ENCODE measurements at places on chromosomes 13 and 19. TPM values are rescaled to one million over a fixed set of nuclear protein-coding genes. Genes with fewer than 3 reads are reported as not detected.

GRCh38 chr19:2782329-2782935 lies 641 bp downstream of the SGTA start:
- no peak for ATAC-seq

DNA sequence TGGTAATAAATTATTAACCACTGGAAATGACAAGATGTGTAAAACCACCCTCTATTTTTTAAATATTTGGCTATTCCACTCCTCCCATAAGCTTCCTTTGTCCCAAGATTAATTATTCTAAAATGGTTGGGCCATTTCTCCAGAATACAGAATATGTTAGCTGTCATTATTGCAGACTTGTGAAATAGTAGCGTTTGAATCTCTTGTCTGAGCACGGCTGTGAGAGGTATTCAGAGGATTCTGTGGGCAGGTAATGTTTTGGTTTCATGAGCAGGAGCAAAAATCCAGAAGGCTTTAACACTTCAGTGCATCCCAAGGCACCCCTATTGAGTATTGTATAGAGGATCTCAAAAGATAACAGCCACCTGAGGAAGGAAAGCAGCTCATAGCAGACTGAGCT lies 256.0 kb downstream of the UQCRFS1 start:
- no peak for ATAC-seq

DNA sequence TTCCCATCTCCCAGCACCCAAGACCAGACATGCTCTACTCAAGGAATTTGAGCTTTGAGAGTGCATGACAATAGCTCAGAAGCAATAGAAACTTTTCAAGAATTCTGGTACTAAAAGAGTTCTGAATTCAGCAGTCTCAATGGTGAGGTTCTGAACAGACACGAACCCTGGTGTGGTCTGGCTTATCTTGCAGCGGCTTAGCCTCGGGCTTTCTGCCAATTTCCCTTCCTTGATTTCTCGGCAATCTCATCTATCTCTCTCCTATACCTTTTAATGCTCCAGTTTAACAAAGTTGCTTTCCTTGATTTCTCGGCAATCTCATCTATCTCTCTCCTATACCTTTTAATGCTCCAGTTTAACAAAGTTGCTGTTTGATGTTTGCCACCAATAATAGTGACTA lies 174.6 kb downstream of the SPRY2 start:
- no peak for ATAC-seq

CGB8 gene
- total RNA-seq = not detected

- ATAC-seq = no peak
Measured at GRCh38 chr13:70407486-70407885, 299.2 kb upstream of the KLHL1 start.

ZNF560 gene
- total RNA-seq = 0.09 TPM

DNA sequence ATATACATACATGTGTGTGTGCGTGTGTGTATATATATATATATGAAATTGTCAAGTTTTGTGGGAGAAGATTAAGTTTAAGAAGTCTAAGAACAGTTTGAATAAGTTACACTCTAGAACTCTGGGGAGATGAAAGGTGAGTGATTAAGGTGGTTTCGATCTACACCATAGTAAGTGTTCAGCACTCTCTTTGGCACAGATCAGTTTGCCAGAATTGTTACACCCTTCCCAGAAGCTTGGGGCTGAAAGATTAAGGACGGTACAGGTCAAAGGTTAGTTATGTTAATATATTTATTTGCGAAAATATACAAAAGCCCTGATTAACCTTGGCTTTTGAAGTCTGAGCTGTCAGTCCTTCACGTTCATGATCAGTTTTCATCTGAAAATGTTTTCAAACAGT lies 309.1 kb downstream of the KLF5 start:
- no peak for ATAC-seq

NDFIP2 gene
- total RNA-seq = 19.0 TPM

- ATAC-seq = peak; percentile 45
Measured at GRCh38 chr19:16739546-16739945, 19.9 kb downstream of the NWD1 start.

PDE4A gene
- 3.0 TPM for total RNA-seq

DNA sequence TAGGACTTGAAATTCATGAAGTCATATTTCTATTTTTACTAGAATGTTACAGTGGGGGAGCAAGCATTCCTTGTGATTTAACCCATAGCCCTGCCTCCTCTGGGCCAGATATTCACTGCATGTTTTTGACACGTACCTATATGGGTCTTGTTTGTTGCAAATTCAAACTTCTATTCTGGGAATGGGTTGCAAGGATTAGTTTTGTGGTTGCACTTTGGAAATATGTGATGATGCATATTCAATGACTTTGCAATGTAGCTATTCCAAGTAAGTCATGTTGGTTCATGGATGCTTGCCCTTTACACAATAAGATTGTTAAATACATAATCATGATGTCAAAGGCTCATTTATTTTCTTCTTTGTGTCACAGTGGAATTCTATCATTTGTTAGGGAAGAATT lies 440.8 kb downstream of the TDRD3 start:
- peak; percentile 12 for ATAC-seq

TOMM40 gene
- total RNA-seq = 40.0 TPM

DNA sequence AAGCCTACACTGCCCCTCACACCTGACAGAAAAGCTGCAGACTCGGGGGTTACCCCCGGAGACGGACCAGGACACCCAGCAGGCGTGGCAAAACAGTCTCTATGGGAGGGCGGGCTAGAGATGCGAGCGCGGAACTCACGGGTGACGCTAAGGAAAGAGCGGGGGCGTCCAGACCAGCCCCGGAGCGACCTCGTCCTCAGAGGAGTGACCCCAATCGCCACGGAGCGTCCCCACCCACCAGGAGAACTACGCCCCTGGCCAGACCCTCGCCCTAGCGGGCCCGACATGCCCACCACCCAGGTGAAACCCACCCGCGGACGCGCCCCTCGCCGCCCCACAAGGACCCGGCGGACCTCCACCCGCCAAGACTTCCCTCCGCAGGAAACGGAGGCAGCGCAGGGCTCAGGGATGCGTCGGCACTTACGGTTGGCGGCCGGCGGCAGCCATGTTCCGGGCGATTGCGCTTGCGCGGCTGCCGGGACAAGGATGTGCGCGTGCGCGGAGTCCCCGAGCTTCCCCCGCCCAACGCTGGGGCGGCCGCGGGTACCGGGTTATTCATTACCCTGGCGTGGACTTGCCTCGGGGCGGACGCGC lies at the start of gene ZNF329:
TSS of gene ZNF329 (minus strand) at position 462 of the 594 bp plus-strand sequence. CDS start 21,286 bp downstream, outside the sequence.
- peak; percentile 58 for ATAC-seq

- ATAC-seq = no peak
Measured at GRCh38 chr19:51571599-51571998, 516 bp downstream of the ZNF175 start.

DNA sequence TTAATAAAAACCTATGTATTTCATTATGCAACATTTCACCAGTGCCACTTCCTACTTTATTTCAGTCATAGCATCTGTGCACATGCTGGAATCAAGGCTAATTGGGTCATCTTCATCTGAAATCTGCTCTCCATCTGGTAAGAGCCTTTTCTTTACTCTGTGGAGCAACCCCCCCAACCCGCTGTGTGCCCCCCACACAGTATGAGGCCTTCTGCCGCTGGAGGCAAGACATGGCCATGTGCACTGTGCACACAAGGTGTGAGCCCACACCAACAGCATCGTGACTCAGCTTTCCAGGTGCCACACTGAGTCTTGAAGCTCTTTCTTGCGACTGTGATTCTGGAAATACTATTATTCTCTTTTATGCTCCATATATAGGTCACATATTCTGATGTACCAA lies 471.0 kb downstream of the TBC1D4 start:
- ATAC-seq = no peak

ITPKC gene
- 10.2 TPM for total RNA-seq

DNA sequence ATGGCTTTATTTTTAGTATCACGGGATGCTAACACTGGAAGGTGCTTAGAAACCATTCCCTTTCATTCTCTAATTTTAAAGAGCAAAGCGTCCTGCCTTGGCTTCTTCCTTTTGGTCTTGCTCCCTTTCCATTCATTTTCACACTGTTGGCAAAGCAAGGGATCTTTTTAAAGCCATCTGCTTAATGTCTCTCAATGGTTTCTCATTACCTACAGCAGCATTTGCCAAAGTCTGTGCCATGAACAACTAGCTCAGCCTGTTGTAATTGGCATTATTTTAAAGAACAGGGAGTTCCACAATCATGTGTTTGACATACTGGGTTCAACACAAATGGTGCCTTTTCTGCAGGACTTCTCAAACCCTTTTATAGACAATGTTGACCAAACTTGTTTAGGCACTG lies 444.3 kb downstream of the GPC6 start:
- no peak for ATAC-seq

DNA sequence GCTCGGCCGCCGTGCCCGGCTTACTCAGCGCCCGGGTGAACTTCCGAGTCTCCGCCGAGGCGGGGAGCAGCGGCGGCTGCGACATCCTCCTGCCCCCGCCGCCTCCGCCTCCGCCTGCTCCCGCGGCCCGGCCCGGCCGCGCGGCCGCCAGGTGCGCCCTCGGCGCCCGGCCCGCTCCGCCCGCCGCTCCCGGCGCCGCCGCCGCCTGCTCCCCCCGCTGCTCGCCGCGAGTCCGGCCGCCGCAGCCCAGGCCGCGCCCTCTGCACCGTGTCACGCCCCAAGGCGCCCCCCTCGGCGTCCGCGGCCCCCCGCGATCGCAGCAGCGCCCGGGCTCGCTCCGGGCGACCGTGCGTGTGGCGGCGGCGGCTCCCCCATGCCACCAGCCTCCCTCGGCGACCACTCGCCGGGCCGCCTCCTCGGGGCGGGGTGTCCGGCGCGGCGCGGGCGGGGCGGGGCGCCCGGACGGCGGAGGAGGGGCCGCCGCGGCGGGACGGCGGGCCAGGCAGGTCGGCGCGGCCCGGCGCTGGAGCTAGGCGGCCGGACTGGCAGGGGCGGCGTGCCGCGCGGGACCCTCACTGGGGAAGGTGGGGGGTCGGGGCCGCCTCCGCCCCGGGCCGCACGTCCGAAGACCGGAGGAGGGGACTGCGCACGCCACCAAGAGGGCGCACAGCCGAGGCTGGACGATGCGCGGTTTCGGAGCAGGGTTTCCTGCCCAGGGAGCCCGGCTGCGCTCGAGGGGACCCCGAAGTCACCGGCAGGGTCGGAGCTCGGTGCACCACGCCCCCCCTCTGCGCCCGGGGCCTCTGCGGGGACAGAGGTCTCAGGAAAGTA lies 108.6 kb upstream of the DOCK9 start:
- peak; percentile 44 for ATAC-seq

- no peak for ATAC-seq
Measured at GRCh38 chr13:80012251-80012650, 328.7 kb downstream of the SPRY2 start.

SIGLEC7 gene
- not detected for total RNA-seq

GRCh38 chr13:54980651-54981050 lies 1952.0 kb downstream of the OLFM4 start:
- no peak for ATAC-seq

DNA sequence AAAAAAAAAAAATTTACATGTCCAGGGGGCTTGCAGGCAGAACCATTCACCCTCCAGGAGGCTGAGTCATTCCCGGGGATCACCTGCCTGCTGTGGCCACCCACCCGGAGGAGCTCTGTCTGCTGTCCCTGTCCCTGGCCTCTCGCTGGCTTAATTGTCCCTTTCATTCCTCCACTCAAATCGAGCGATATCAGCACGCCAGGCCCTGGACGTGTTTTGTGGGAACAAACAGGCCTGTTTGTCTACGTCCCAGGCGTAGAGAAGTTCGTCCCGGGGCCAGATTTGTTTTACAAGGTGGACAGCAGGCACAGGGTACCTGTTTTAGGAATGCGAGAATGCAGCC lies 21.2 kb downstream of the SULT2B1 start:
- ATAC-seq = no peak

DNA sequence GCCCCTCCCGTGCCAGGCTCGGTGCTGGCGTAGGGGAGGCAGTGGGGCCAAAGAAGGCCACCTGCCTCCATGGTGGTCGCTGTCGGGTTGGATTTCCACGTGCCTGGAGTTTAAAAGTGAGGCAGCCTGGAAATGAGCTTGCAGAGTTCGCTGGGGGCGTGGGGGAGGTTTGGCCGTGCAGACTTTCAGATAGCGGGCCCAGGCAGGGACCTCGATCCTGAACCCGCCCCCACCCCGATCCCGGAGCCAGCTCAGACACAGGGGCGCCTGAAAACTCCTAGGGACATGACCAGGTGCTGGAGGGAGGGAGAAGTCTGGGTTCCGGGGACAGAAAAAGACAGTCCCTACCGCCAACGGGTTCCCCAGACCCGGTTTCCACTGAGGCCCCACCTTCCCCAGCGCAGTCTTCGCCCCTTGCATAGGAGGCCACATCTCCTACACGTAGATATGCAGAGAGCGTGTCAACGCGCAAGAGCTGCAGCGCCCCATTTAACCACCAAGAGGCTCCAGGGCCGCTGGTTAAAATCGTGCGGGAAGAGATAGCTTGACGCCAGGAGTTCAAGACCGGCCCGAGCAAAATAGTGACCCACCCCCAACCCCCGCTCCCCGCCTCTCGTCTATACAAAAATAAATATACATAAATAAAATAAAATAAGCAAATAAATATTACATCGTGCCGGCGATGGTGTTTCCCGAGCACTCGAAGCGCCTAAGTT lies 8.5 kb downstream of the CCDC8 start:
- ATAC-seq = peak; percentile 24

LRRC25 gene
- total RNA-seq = 1.7 TPM

HSD17B14 gene
- total RNA-seq = 11.6 TPM

DNA sequence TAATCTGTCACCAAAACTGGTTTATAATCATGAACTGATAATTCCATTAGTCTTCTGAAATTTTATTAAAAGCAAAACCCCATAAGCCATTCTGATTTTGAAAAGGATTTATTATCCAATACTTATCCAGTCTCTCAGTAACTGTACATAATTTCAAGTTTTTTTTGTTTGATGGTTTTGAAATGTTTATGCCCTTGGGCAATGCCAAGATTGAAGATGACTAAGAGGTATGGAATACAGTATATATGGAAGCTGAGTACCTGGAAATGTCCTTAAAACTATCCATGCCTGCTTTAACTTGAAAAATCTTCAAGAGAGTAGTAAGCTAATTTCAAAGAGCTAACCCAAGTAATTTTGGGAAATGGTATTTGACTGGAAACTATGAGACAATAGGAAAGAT lies 1.8 kb upstream of the NEK5 start:
- no peak for ATAC-seq

SELENOV gene
- total RNA-seq = 0.22 TPM

DNA sequence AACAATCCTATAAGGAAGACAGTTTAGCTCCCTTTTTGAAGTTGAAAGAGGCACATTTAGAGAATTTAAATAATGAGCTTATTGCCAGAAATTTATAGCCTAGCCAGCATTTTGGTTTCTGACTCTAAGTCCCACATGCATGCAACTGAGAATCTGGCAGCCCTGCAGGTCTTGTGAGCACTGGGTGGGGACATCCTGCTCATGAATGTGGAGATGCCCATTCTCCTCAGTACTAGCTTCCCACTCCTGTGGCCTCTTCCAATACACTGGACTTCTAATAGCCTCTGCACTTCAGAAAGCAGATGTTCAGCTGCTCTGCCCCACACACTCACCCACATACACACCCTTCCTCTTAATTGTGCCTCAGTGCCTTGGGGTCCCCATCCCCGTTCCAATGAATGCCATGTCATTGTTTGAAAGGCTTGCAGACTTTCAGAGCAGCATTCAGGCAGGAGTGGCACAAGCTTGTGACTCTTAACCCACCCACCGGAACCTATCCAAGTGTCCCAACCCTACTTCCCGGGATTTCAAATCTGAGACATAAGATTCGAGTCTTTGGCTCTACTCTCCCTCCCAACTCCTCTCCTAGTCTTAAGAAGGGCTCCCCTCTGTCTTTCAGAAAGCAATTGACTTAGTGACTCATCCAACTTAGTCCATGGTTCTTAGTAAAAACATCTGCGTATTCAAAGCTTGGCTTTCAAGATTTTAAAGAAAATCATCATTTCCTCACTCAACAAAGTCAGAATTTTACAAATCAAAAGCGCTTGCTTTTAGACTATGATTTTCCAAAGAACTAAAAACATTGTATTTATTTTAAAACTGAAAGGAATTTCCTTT lies 80.0 kb upstream of the FREM2 start:
- no peak for ATAC-seq

GRCh38 chr13:52195401-52195837 lies 36.0 kb upstream of the NEK3 start:
- ATAC-seq = peak; percentile 45
